ENCODE measurements at places on chromosomes 2 and 18.

- DNase-seq, result peak; percentile 24
Observed at GRCh38 chr2:233857511-233858141, 3.3 kb upstream of the HJURP start.

DNA sequence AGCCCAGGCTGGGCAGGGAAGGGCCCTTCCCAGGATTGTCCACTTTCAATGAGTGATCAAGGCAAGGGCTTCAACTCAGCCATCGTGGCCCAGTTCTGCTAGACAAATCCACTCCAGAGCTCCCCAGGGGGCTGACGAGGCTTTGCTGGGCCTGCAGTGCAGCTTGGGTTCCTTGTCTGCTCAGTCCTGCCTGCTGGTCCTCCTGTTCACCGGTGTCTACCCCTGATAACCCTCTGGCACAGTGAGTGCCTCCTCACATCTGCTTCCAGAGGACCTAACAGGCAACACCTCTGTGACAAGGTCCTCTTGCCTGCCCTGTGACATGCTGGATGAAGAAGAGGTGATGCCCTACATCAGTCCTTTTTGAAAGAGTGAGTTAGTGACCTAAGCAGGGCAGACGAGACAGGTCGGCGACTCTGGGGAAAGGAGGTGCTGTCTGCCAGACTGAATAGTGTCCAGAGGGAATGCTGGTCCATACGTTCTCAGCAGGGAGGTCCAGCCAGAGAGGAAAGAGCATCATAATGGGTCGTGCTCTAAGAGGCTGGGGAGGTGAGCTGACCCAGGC lies 20.9 kb upstream of the KCNF1 start:
- no peak for DNase-seq

- DNase-seq, result no peak
Observed at GRCh38 chr2:6443061-6443823, 422.5 kb downstream of the CMPK2 start.

DNA sequence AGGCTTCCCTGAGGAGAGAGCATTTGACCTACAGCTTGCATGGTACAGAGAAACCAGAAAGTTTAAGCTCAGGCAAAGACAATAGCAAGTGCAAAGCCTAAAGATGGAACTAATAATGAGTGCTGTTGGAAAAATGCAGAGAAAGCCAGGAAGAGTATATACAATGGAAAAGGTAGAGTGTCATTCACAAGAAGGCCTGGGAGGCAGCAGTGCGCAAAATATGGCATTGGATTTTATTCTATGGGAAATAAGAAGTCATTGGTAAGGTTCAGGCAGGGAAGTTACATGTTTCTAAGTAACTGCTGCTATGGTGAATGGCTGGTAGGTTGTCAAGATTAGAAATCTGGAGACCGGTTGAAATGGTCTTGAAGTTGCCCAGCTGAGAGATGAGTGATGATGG lies 2167.3 kb upstream of the CELF4 start:
- no peak for DNase-seq

- DNase-seq, result no peak
Observed at GRCh38 chr2:137316075-137316474, 550.7 kb downstream of the THSD7B start.

- DNase-seq, result no peak
Observed at GRCh38 chr2:25358836-25359235, 17.1 kb upstream of the DNMT3A start.

DNA sequence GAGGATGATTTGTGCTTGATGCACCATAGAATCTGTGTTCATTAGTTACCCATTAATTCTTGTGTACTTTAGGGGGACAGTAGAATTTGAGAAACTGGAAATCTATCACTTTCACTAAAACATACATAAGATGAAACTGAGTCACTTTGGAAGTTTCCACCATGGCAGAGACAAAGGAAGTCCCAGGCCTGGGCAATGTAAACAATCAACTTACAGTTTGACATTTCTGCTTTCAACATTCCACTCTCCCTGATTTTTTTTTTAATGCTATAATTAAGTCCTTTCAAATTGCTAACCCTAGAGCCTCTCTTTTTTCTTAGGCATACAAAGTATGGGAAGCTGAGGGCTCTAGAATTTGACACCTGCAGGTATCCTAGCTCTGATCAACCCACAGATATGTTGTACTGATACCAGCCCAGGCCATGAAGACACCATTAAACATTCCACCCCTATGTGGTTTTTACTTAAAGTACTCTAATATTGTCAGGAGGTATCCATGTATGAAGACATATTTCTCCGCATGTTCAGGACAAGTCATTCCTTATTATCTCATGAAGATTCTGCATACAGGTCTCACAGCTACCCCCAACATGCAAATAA lies 88.5 kb upstream of the GLS start:
- no peak for DNase-seq

- no peak for DNase-seq
Observed at GRCh38 chr2:12778811-12779579, 62.3 kb downstream of the TRIB2 start.

GRCh38 chr2:55327470-55328230 lies 58.6 kb upstream of the MTIF2 start:
- no peak for DNase-seq

- DNase-seq, result no peak
Observed at GRCh38 chr2:22494156-22494555, 890.8 kb upstream of the KLHL29 start.

DNA sequence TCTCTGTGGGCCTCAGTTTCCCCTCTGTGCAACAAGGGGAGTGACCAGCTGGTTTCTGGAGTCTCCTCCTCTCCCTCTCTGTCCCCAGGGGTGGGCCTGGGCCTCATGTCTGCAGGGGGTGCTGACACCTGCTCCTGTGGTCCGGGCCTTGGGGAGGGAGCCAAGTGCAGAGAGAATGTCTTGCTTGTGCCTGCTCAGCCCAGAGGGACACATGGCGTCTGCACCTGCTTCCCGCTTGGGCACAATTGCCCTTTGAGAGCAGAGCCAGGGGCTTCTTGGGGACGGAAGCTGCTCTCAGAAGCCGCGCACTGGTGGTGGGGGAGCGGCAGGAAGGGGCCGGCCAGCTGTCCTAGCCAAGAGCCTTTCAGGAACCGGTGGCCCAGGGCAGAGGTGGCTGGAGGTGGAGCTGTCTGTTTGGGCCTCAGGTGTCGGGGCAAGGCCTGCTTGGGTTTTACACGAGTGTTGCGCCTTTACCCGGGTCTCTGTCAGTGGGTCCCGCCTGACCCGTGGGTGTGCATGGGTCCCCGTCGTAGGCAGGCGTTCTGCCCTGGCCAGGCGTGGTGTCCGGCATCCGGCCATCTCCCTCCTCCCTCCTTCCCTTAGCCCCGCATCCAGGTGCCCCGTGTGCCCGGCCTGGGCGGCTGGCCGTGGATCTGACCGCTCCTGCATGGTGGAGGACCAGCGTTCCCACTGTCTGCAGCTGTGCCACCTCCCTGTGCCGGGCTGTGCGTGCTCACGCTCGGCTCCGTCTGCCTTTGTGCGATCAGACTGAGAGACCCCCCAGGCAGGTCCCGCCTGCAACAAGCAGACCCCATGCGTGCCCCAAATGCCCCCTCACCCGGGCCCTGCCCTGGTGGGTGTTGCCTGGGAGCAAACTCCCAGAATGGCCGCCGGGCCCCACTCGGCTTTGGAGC lies 4.0 kb downstream of the NEU4 start:
- no peak for DNase-seq

- no peak for DNase-seq
Observed at GRCh38 chr18:42480441-42480840, 525.4 kb downstream of the PIK3C3 start.

- no peak for DNase-seq
Observed at GRCh38 chr18:32177530-32177929, 12.3 kb upstream of the MEP1B start.

DNA sequence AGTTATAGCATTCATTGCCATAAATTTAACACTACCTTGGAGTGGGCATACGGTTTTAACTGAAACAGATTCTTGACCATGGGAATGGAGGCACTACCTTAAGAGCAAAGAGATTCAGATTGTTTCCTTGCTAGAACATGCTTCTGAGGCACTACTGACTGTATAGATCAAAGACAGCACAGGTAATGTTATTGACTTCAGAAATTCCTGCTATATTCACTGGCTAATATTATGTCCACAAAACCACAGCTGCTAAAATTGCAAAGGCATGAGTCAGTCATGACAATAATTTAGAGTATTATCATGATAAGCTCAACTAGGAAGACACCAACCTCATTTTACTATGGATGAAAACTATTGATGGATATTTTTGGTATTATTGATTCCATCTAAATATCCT lies 39.4 kb downstream of the SLC8A1 start:
- no peak for DNase-seq

DNA sequence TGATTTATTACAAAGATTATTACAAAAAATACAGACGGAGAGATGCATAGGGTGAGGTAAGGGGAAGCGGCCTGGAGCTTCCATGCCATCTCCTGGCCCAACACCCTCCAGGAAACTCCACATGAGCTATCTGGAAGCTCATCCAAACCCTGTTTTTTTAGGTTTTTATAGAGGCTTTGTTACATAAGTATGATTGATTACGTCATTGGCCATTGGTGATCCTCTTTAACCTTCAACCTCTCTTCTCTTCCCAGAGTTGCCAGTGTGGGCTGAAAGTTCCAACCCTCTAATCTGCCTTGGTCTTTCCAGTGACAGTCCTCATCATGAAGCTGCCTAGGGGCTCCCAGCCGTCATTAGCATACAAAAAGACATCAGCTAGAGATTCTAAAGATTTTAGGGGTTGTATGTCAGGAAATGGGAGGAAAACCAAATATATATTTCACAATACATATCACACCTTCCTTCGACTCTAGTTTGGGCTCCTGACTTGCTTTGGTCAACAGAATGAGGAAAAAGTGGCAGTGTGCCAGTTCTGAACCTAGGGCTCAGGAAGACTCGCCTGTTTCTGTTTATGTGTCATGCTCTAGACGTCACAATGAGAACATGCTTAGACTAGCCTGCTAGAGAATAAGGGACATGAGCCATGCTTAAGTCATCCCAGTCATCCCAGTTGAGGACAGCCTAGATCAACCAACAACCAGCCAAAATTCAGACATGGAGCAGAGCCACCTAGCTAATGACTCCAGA lies 54.1 kb downstream of the ETAA1 start:
- DNase-seq, result no peak

DNA sequence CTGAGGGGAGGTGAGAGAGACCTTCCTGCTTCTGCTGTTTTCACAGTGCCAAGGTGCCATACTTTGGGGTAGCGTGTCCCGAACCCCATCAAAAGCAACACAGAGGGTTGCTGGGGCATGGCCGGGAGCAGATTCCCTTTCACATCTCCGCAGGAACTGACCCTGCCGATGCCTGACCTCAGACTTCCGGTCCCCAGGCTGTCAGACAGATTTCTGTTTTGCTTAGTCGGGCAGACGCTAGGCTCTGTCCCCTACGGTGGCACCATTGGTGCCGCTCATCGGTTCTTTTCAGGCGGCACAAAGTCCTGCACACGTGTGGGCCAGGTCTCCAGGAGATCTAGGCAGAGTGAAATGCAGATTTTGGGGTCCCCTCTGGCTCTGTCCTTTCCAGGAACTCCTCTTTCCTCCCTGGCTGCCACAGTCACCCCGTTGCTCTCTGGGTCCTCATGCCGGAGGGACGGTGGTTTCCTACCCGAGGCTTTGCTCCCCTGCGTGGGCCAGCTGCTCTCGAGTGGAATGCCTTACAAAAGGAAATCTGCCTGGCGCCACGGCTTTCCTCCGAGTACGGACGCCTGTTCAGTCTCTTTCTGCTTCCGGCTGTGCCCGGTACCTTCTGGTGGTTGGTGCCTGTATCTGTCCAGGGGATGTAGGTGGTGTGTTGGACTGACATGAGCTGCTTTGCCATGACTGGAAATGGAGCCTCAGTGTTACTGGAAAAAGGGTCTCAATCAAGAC lies 39.3 kb downstream of the RTP5 start:
- no peak for DNase-seq

DNA sequence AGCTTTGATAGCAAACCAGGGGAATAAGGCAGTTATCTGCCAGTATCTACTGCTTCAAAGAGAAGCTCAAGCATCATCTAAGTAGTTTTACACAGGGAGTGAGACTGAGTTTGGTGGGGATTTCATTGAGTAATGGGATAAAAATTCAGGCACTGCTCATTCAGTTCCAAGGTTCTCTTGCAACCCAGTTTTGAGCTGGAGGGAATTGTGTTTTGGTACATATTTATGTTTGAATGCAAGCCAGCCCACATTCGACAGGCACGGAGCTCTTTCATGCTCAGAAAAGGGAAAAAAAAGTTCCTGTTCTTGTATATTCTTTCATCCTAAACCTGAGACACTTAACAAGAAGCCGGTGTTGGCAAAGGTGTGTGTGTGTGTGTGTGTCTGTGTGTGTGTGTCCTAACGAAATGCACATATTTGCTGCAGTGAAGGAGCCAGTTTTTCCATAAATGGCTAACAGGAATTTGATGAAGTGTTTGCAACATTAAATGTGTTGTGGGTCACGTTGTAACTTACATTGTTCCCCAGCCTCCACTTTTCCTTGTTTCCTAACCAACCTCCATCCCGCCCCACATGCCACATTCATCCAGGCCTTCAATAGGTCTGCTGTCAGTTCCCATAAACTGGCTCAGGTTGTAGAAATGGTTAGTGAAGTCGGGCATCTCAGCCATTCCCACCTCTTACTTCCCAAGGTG lies 311.1 kb downstream of the TXNL1 start:
- DNase-seq, result no peak

DNA sequence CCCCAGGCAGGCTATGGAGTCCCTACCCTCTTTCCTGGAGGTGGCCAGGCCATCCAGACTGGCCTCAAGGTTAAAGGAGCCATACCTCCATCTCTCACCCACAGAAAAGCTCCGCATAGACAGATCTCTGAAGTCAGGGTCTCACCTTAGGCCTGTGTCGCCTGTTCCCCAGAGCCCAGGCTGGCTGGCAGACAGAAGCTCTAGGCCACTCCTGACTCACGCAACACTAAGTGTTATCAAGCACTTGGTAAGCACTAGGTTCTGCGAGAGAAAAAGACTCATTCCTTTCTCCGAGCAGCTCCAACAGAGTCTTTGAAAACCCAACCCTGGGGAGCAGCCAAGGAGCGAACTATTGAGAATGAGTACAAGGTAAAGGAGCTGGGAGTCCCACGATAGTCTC lies 6.1 kb downstream of the SMAD7 start:
- DNase-seq, result no peak

DNA sequence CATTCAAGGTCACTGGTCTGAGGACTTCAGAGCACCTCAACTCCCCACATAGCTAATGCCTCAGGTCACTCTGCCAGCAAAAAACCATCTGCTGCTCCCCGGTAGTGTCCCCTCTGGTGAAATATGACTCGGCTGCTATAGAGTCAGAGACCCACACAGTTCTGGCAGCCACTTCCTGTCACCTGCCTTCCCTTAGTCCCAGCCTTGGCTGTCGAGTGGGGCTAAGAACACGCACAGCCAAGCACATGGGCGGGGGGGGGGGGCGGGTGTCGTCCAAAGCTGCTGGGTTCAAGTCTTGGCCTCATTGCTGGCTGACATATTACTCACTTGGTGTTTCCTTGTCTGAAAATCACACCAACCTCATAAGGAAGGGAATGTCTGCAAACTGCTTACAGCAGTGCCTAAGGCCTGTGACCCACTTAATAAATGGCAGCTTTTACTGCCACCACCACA lies 37.5 kb downstream of the POLR1A start:
- peak; percentile 12 for DNase-seq

- no peak for DNase-seq
Observed at GRCh38 chr2:25838152-25838756, 40.0 kb downstream of the ASXL2 start.
